PC-9 (cell line): ENCODE measurements at places on chromosomes 5 and 9. TPM values are rescaled to one million over a fixed set of nuclear protein-coding genes. Genes with fewer than 3 reads are reported as not detected.

The GRXCR2 gene
- total RNA-seq: not detected in 2 replicates

The RANBP17 gene
- total RNA-seq: 14.5 and 17.0 TPM in 2 replicates

The BRINP1 gene
- not detected in 2 replicates for total RNA-seq

The TXNDC8 gene
- not detected in 2 replicates for total RNA-seq

DNA sequence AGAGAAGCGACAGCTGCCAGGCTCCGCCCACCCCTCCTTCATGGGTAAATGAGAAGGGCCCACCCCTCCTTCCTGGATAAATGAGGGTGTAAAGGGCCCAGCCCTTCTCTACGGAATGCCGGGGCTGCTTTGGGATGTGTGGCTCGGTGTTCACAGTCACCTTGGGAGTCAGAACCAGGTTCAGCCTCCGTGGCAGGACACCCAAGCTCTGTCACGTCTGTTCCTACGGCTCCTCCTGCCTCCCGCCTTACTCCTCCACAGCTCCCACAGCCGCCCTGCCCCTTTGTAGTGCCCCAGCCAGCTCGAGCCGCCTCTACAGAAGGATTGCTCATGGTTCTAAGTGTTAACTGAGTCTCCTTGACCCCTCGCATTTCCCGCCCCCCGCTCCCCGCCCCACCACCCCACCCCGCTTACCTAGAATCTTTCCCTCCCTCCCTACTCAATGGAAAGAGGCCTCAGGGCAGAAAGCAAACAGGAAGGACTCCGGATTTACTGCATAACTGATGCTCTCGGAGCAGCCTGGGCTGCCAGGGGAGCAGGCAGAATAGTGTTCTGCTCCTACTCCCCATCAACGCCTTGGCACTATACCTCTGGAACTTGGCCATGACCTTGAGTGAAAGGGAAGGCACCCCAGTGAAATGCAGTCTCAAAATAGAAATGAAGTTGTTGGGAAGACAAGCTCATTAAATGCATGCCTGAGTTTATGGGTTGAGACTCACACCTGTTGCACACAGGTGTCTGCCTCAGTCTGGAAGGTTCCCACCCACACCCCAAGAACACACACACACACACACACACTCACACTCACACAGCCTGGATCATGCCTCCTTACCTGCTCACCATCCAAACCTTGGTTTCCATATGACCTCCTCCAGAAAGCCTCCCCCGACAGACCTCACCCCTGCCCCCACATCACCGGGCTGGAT lies 59.6 kb downstream of the NEURL1B start:
- H3K36me3 ChIP-seq: no peaks in the 10 kb centered on the region
- no peak for DNase-seq
- peaks cover 15% of the 10 kb centered on the region for H3K27me3 ChIP-seq
- no peak overlapping the region for H3K27ac ChIP-seq
- no peak overlapping the region for H3K4me3 ChIP-seq

DNA sequence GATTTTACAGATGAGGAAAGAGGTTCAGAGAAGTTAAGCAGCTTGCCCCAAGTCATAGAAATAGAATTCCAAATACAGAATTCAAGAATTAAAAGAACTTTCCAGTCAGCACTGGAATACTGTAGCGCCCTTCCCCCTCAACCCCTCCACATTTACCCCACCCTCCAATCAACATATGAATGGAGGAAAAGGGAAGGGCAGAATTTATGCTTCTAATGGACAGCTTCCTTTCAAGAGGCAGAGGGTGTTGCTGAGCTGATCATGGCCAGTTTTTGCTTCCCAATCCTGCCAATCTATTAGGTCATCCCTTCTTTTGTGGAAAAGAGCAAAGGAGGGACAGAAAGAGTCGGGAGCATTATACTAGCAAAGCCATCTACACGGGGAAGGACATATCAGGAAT lies 39.1 kb upstream of the ANKRD31 start:
- no peaks in the 10 kb centered on the region for H3K27me3 ChIP-seq
- H3K4me3 ChIP-seq: no peak overlapping the region
- peaks cover 18% of the 10 kb centered on the region for H3K4me1 ChIP-seq
- H3K36me3 ChIP-seq: no peaks in the 10 kb centered on the region

DNA sequence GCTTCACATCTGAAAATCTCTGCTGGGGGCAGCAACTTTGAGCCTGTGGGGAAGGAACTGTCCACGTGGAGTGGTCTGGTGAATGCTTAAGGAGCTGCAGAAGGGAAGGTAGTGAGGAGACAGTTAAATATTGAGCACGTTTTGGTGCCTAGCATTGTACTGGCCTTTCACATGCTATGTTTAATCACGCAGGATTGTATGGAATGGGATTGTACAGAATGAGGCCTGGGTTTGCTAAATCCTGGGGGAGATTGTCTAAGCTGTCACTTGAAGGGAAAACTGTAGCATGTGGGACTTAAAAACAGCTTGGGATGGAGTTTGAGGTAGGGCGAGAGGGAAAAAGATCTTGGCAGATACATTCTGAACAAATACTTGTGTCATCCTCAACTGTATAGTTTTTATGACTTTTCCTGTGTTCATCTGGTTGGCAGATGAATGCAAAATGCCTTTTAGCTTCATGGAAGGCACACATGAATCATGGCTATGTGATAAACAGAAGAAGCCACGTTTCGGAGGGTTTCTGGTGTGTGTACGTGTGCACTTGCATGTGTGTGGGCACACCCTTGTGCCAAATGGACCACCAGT lies 106.6 kb downstream of the TMC1 start:
- no peak overlapping the region for H3K27ac ChIP-seq
- H3K36me3 ChIP-seq: no peaks in the 10 kb centered on the region
- H3K27me3 ChIP-seq: no peaks in the 10 kb centered on the region
- H3K4me1 ChIP-seq: no peaks in the 10 kb centered on the region
- H3K4me3 ChIP-seq: no peak overlapping the region
- DNase-seq: no peak

- no peaks in the 10 kb centered on the region for H3K27me3 ChIP-seq
- no peak for DNase-seq
- H3K4me3 ChIP-seq: no peak overlapping the region
Observed at GRCh38 chr9:4875559-4875958, 82.8 kb downstream of the RCL1 start.

DNA sequence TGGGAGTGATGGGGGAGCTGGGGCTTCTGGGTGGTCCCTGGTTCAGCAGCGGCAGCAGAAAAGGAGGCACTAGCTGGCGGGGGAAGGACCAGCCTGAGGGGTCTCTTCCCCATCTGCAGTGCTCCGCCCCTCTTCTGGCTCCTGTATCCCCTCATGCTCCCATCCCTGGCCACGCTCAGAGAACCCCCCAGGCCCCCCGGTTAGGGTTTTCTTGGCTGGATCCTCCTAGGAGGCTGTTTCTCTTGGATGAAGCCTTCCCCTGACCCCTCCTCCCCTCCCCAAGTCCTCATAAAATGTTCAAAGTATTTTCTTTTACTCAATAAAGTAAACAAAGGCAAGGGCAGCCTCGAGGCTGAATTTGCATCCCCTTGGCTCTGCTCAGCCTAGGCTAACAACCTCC lies 60.8 kb downstream of the FGF18 start:
- H3K4me3 ChIP-seq: no peak overlapping the region
- no peaks in the 10 kb centered on the region for H3K36me3 ChIP-seq
- 0 out of 2 replicates have a peak, but pooled peaks cover 4% of the 10 kb centered on the region for H3K4me1 ChIP-seq
- DNase-seq: no peak

DNA sequence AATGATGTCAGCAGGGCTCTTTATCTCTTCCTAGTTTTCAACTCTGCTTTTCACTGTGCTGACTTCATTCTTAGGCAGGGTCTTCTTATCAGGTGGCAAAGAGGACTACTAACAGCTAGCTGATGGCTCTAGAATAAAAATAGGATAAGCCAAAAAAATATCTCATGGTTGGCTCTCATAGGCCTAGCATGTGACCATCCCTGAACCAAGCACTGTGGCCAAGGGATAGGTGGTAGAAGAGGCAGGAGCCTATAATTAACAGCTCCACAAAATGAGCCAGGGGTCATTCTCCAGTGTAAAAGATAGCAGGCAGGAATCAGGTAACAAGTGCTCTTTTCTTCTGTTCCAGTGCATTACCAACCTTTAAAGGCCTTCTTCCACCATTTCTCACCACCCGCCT lies 21.1 kb downstream of the ANKDD1B start:
- no peaks in the 10 kb centered on the region for H3K27me3 ChIP-seq
- H3K4me3 ChIP-seq: no peak overlapping the region
- no peak for DNase-seq
- H3K4me1 ChIP-seq: no peaks in the 10 kb centered on the region
- no peaks in the 10 kb centered on the region for H3K36me3 ChIP-seq

GRCh38 chr9:89528540-89528939 lies 30.6 kb upstream of the SEMA4D start:
- DNase-seq: peak; percentile 87
- peaks cover 40% of the 10 kb centered on the region for H3K4me1 ChIP-seq
- H3K36me3 ChIP-seq: no peaks in the 10 kb centered on the region
- H3K27ac ChIP-seq: no peak overlapping the region

- no peak for DNase-seq
- H3K27ac ChIP-seq: no peak overlapping the region
- no peaks in the 10 kb centered on the region for H3K36me3 ChIP-seq
- no peaks in the 10 kb centered on the region for H3K4me1 ChIP-seq
- no peaks in the 10 kb centered on the region for H3K27me3 ChIP-seq
Observed at GRCh38 chr9:8348756-8349155, 549.2 kb upstream of the DMAC1 start.
